ENCODE measurements at places on chromosomes 3 and 15.
A peak's percentile ranks its signal among the peaks of the same experiment; 100 is the strongest.

- no peak for DNase-seq
Observed at GRCh38 chr3:78858174-78858573, 909.6 kb downstream of the ROBO1 start.

GRCh38 chr3:128992926-128993460 is 883 bp downstream of the CFAP92 start:
- no peak for DNase-seq

GRCh38 chr15:84104853-84105252 is 130.7 kb upstream of the GOLGA6L4 start:
- no peak for DNase-seq

- no peak for DNase-seq
Observed at GRCh38 chr3:9682096-9682495, 21.5 kb upstream of the CPNE9 start.

- DNase-seq, result no peak
Observed at GRCh38 chr3:32495609-32496008, 7.0 kb downstream of the CMTM6 start.

GRCh38 chr15:51112078-51112477 is 17.4 kb upstream of the TNFAIP8L3 start:
- no peak for DNase-seq

GRCh38 chr15:66862940-66863335 is 160.9 kb downstream of the SMAD6 start:
- DNase-seq, result peak; percentile 82

DNA sequence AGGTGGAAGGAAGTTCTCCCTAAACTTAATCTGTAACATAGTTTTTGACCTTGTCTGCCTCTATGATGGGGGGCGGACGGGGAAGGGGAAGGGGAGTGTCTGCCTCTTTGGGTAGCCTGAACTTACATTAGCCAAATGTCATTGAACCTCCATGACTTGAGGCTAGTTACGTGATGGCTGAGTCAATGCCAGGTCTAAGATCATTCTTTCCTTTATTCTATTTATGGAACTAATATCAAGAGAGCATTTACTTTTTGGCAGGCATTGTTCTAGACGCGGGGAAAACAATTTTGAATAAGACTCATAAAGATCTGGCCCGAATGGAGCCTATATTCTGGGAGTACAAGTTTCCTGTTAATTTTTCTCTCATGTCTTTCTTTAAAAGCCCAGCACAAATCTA is 340.7 kb upstream of the C2CD4B start:
- no peak for DNase-seq

- no peak for DNase-seq
Observed at GRCh38 chr3:9266716-9267115, 17.3 kb upstream of the SRGAP3 start.

DNA sequence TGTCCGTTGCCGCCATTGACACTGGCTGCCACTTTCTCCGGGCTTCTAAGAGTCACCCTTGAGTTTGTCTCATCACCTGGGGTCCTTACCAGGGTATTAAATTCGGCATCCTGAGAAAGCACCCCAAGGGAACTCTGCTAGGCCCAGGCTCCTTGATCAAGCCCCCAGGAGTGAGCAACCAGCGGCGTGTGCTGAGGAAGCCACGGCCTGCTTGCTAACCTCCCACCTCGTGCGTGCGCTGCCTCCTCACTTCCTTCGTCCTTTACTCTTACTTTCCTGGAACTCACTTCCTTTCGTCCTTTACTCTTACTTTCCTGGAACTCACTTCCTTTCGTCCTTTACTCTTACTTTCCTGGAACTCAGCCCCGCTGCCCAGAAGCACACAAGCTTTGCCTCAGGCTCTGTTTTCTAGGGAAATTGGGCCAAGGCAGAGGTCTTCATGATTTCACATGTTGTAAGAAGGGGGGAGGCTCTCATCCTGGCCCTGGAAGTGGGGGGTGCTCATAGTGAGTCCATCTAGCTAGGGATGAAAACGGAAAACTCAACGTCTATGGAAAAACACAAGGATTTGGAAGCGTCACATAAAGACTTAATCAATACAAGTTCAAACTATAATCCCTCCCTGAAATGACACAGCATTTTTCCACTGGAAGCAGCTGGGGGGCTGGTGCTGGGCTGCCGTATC is 36.7 kb upstream of the BDH1 start:
- no peak for DNase-seq

- DNase-seq, result no peak
Observed at GRCh38 chr3:127677541-127678314, 5.0 kb downstream of the ABTB1 start.

Measured in suppressor macrophage treated with lipopolysaccharide for 4 hours (primary cell).